ENCODE measurements at places on chromosomes 5 and 9.
A peak's percentile ranks its signal among the peaks of the same experiment; 100 is the strongest.

GRCh38 chr5:9209846-9210492 is 335.9 kb downstream of the SEMA5A start:
- DNase-seq = no peak

- DNase-seq = no peak
Measured at GRCh38 chr5:151202381-151203139, 21.3 kb downstream of the CCDC69 start.

- DNase-seq = no peak
Measured at GRCh38 chr9:37464426-37465248, 613 bp downstream of the ZBTB5 start.

- DNase-seq = peak; percentile 55
Measured at GRCh38 chr5:3104429-3105060, 353.1 kb upstream of the IRX2 start.

GRCh38 chr5:1366514-1366913 is 21.6 kb upstream of the CLPTM1L start:
- DNase-seq = no peak

- DNase-seq = no peak
Measured at GRCh38 chr9:106576232-106576760, 286.7 kb upstream of the ZNF462 start.

DNA sequence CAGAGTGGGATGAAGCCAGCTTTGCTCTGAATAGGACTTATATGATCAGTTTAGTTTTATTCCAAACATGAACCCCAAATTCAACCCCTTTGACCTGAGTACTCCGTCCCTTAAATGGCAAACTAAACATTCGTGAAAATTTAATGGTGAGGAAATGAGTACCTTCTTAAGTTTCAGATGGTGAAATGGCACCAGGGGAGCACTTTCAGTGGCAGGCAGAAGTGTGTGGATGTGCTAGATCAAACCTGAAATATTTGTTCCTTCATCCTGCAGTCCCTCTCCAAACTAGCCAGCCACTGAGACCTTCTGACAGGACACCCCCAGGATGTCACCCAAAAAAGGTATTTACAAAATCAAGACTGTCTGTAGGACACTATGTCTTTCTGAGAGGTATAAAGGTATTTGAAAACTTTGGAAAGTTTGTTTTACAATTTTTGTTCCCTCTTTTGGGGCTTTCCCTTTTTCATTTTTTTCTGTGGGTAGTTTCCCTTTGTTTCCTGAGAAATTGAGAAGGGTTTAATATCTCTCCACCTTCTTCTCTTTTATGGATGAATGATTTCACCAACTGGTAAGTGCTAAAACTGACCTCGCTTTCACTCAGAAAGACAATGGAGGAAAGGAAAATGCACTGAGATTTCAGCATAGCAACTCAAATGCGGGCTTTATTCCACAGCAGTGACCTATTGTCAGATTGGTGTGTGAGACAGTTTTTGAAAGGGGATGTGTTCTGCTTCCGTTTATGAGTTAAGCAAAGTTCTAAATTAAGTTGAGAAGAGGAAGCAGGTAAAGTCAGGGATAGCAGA is 127.1 kb downstream of the TMC1 start:
- no peak for DNase-seq

GRCh38 chr5:141785135-141785534 is 93.1 kb downstream of the PCDH1 start:
- no peak for DNase-seq

- no peak for DNase-seq
Measured at GRCh38 chr9:69554945-69555344, 117.2 kb downstream of the APBA1 start.

DNA sequence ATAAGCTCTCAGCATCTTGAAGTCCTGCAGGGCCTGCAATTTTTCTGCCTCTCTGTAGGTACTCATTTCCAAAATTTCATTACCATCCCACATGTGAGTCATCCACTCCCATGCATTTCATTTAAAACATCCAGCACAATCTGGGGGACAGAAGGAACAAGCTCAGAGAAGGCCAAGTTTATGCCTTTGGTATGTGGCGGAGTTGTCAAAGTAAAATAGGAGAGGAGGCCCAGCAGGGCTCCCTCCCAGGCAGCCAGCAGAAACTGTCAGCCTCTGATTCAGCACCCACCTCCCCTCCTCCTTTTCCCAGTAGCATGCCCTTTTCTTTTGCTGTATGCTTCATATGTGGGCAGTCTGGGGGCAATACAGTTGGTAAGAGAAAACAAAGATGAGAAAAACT is 126.4 kb upstream of the ZNF366 start:
- no peak for DNase-seq

DNA sequence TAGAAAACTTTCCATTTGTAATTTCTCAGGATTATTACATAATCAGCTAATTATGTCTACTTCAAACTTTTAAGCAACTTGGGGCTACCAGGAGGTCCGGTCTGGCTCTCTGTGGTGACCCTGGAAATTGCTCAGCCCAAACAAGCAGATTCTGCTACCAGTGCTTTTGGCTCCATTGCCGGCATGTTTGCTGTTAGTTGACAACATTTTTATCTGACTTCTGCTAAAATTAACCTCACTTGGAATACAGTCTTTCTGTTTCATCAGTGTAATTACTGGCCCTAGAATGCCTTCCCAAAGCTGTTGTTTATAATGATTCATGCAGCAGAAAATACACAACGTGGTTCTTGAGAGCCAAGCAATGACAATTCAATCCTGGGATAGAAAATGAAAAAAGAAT is 38.5 kb upstream of the FAM81B start:
- DNase-seq = peak; percentile 78

- no peak for DNase-seq
Measured at GRCh38 chr9:20693068-20693467, 9.0 kb downstream of the FOCAD start.

GRCh38 chr5:113061846-113062780 is 85.5 kb downstream of the DCP2 start:
- no peak for DNase-seq

- DNase-seq = no peak
Measured at GRCh38 chr9:114671605-114672004, 10.4 kb downstream of the TEX48 start.

DNA sequence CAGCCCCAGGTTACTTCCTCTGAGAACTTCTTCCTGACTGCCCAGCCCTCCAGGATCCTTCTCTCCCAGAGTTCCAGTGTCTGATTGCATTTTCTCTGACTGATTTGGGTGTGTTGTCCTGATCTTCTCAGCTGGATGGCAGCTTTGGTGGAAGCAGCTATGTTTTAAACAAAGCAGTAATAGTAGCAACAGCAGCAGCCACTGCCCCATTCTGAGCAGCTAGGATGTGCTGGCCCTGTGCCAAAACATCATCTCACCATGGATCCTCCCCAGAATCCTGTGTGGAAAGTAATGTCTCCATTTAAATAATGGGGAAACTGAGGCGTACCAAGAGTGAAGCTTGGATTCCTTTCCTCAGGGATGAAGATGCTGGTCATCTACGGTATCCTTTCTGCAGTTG is 46.4 kb upstream of the PSD2 start:
- DNase-seq = no peak

DNA sequence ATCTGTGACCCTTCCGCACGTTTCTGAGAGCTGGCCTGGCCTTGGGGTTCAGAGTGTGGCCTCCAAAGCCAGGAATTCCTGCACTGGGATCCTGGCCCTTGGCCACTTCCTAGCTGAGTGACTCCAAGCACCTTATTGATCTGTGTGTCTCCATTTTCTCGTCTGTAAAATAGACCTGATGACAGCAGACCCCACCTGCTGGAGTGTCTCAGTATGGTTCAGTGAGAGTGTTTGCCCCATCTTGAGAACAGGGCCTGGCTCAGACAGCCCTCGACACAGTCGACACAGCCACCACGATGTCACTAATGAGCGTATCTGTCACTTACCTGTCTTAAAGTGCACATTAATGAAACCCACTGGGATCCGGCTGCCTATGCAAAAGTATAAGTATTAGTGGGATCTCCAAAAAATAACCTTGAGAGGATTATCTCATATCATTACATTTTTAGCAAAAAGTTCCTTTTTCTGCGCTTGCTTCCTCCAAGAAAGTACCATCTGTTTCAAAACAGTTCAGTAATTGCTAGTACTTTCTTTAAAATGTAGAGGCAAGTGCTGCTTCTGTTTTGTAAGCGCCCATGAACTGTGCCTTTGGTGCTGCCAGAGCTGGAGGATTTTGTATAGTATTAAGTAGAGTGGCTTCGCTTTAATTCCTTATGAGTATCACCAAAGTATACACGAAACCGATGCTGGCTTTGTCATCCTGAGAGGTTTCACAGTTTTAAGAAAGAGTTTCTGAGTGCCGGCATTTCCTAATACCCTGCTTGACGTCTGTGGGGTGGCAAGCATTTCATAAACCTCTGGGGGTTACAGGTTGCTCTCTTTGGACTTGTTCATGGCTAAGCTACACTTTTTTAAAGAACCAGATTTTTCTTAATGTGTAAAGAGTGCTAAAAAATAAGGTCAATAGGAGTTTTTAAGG is 31.7 kb downstream of the UBE2QL1 start:
- no peak for DNase-seq

- no peak for DNase-seq
Measured at GRCh38 chr9:29802454-29802853, 2229.2 kb upstream of the C9orf72 start.

GRCh38 chr5:16970826-16971225 is 34.7 kb upstream of the MYO10 start:
- no peak for DNase-seq

GRCh38 chr5:54831233-54831632 is 154.2 kb downstream of the ESM1 start:
- DNase-seq = no peak

GRCh38 chr9:78031893-78032729 is 500 bp upstream of the GNAQ start:
- DNase-seq = peak; percentile 98

DNA sequence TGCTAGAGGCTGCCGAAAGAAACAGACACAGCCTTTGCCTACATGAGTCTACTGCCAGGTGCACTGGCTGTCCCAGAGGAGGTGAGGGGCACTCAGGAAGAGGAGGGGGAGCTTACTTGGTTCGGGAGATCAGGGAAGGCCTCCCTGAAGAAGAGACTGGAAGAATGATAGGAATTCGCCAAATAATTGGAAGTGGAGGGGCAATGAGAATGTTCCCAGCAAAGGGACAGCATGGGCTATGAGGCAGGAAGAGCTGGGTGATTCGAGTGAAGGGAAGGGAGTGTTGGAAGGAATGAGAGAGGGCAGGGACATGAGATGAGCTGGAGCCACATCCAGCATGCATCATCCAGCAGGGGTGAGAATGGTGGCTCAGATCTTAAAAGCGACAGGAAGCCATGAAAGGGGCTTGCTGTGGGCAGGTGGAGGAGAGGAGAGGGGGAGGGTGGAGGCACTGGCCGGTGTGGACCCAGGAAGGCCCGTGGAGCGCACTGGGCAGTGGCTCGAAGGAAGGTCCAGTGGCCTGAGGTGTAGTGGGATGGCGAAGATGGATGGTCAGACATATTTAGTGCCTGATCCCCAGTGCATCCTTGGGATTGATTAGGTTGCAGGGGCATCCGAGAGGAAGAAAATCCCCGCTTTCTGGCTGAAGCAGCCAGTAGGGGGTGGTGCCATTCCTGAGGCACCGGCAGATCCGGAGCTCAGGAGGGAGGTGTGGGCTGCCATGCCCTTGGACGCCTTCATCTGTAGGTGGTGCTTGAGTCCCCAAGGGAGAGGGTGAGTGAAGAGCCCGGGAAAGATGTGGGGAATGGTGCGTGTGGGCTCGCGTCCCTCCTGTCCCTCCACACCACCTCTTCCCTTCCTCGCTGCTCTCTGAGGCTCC is 53.5 kb upstream of the GARNL3 start:
- DNase-seq = no peak

DNA sequence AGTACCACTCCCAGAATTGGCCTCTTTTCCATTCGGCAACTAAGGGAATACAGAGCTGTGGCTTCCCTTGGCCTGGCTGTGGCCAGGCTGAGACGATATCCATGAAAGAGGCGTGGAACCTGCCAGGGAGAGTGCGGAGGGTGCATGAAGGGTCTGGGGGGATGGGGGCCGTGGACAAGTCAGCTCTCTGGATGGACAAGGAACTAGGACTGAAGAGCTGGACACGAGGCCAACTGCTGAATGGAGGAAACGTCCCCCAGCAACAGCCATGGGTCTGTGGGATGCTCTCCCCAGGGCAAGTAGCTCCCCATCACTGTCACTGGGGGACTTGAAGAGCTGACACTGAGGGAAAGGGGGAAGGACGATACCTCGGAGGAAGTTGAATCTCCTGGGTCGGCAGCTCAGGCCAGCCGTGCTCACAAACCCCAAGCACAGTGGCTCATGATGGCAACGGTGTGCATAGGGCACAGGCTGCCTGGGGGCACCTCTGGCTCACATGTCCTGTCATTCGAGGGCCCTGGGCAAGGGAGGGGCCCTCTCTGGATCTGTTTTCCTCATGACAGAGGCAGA is 4.1 kb upstream of the OLFM1 start:
- DNase-seq = no peak

DNA sequence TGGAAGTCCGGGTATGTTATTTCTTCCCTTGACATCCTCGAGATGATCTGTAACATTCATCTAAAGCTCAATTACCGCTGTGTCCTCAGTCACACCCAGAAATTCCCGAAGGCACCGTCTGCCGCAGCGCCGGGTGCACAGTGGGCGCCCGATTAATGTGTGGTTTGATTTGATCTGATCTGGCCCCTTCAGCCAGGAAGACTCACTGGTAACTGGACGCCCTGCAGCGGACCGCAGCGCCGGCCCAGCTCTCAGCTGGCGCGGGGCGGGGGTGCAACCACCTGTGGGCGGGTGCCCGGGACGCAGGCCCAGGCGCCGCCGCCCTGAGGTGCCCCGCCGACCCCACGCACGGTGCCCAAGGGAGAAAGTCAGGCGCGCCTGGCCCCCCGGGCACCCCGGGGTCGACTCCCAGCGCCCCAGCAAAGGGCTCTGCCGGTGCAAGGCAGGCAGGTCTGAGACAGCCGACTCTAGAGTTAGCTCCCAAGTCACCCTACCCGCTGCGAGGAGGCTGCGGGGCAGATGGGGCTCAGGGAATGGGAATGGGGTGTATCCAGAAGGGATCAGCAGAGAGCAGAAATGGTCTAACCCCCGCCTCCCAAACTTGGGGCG is 1.7 kb downstream of the EPB41L4B start:
- DNase-seq = peak; percentile 34

GRCh38 chr5:7850395-7851239 is at the start of gene CFAP90:
CFAP90 (minus strand) TSS chr5:7851133; CDS start chr5:7851021, 112 bp downstream.
- peak; percentile 76 for DNase-seq

Data from brain (organoid and tissue), 16 donors.